MM.1S (cell line): ENCODE measurements at places on chromosomes 7 and 10.

GRCh38 chr7:29995652-29996051, 6.1 kb upstream of the SCRN1 start:
- DNase-seq: no peak

- no peak for DNase-seq
Measured at GRCh38 chr7:47071866-47072265, 510.0 kb downstream of the TNS3 start.

GRCh38 chr7:2884161-2884560, 40.1 kb upstream of the GNA12 start:
- no peak for DNase-seq

- DNase-seq: no peak
Measured at GRCh38 chr7:43753271-43753810, 5.1 kb upstream of the BLVRA start.

DNA sequence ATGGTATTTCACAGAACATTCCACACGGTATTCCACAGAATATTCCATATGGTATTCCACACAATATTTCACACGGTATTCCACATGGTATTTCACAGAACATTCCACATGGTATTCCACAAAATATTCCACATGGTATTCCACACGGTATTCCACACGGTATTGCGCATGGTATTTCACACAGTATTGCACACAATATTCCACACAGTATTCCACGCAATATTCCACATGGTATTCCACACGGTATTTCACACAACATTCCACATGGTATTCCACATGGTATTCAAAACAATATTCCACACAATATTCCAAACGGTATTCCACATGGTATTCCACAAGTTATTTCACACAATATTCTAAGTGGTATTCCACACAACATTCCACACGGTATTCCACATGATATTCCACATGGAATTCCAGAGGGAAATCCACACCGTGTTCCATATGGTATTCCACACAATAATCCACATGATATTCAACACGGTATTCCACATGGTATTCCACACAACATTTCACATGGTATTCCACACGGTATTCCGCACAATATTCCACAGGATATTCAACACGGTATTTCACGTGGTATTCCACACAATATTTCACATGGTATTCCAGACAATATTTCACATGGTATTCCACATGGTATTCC, 136.7 kb upstream of the CHST15 start:
- no peak for DNase-seq
